Motor neuron (in vitro differentiated cells): ENCODE measurements at places on chromosomes 12 and 14. TPM values are rescaled to one million over a fixed set of nuclear protein-coding genes. Genes with fewer than 3 reads are reported as not detected.

MYF6 gene
- total RNA-seq, result not detected in 2 replicates

SERPINA10 gene
- 1.8 and 1.9 TPM in 2 replicates for total RNA-seq

CYP46A1 gene
- total RNA-seq, result 6.1 and 9.0 TPM in 2 replicates

PPP4R4 gene
- 4.4 and 4.7 TPM in 2 replicates for total RNA-seq

CCDC38 gene
- 0.93 and 2.4 TPM in 2 replicates for total RNA-seq

LIMA1 gene
- total RNA-seq, result 46.2 and 48.8 TPM in 2 replicates

TNFAIP2 gene
- 0.41 and 0.78 TPM in 2 replicates for total RNA-seq

CLEC14A gene
- 0.13 and 0.14 TPM in 2 replicates for total RNA-seq
